Esophagus squamous epithelium (tissue), 5 donors: ENCODE measurements at places on chromosomes 6 and 20.

GRCh38 chr6:14759976-14760672 lies 485.7 kb upstream of the JARID2 start:
- DNase-seq, result no peak

- no peak for DNase-seq
These were observed at the start of gene TRAPPC3L for GRCh38 chr6:116545651-116546050. TSS of gene TRAPPC3L (minus strand) at chr6:116545684. CDS start at chr6:116545514, 170 bp downstream.

- no peak for DNase-seq
These were observed at the start of gene INSM1 for GRCh38 chr20:20367575-20368417. TSS of gene INSM1 (plus strand) at chr20:20368104. CDS start at chr20:20368268, 164 bp downstream.

DNA sequence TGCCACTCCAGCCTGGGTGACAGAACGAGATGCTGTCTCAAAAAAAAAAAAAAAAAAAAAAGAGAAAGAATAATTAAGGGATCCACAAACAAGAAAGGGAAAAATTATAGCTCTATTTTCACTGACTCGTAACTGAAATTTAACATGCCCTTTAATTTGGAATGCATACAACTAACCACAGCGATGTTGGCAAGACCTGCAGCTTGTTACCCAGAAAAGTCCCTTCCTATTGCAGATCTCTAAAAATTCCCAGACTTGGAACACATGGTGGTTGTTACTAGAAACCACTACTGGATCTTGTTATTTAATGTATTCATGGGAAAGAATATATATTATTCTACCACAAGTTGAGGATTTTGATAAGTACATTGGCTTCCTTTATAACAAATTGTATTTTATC lies 27.8 kb upstream of the SMIM28 start:
- no peak for DNase-seq

DNA sequence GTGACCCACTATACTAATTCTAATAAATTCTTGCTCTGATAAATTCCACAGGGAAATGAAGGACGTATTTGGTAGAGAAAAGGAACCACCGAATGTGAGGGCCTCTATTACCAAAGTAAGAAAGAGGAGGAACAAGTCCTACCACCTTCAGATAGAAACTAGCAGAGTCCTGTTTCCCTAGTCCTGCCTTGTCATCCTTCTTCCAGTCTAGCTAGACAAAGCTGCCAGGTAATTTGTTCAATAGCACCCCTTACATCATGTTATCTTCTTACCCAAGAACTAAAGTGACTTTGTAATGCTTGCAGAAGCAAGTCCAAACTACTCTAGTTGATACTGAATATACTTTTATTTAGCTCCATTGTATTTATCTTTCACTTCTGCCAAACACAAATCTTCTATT lies 29.3 kb upstream of the FAM83B start:
- no peak for DNase-seq

DNA sequence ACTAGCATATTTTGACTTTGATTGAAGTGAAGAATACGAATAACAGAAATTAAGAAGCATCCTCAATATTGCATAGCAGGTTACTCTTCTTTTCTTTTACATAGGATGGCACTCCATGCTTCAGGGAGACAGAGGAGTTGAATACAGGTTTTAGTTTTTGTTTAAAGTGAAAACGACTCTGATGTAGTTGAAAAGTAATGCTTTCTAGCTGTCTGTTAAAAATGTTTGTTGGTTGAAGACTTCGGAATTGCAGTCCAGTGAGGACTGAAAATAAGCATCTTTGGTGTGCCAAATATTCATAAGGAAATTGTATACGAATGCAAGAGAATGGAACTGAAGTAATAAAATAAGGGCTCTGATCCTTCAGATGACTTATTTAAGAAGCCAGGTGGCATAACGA lies 618 bp upstream of the SLC16A10 start:
- no peak for DNase-seq

- no peak for DNase-seq
These were observed 213.9 kb downstream of the UNC5CL start for GRCh38 chr6:40825102-40825501.

DNA sequence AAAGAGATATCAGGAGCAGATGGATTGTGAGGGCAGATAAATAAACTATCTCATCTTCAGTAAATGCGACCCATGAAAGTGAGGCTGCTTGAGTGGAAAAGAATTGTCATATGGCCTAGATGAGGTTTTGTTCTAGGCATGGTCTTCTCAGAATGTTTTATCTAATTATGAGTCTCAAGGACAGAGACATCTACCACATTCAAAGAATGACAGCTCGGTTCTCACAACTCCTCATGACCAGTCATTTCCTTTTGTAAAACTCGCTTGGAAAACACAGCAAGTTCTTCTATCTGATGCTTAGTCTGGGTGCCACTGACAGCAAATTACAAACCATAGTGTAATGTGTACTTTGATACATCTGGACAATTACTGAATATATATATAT lies 140.5 kb downstream of the CCDC170 start:
- no peak for DNase-seq

GRCh38 chr6:3432416-3432815 lies 24.4 kb downstream of the SLC22A23 start:
- DNase-seq, result no peak

- no peak for DNase-seq
These were observed 4.4 kb upstream of the OLIG3 start for GRCh38 chr6:137498481-137499190.

DNA sequence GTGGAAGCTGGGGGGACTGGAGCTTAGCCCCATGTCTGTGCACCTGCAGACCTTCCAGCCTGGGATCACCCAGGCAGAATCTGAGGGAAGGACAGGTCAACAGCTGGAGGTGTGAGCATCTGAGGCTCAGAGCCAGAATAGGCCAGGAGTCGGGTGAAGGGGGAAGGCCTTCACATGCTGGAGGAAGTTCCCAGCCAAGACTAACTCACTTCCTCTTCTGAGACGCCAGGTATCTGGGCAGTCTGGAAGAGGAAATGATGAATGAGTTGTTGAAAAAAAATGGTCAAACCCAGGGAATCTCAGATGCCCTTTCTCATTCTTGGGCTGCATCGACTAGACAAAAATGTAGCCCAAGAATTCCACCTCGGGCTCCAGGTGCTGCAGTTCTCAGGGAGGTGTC lies 73.6 kb upstream of the TIAM2 start:
- no peak for DNase-seq

- DNase-seq, result no peak
These were observed 39.3 kb downstream of the PHACTR3 start for GRCh38 chr20:59643615-59644061.
